Lower leg skin (tissue), 4 donors: ENCODE measurements at places on chromosomes 16 and 17.

DNA sequence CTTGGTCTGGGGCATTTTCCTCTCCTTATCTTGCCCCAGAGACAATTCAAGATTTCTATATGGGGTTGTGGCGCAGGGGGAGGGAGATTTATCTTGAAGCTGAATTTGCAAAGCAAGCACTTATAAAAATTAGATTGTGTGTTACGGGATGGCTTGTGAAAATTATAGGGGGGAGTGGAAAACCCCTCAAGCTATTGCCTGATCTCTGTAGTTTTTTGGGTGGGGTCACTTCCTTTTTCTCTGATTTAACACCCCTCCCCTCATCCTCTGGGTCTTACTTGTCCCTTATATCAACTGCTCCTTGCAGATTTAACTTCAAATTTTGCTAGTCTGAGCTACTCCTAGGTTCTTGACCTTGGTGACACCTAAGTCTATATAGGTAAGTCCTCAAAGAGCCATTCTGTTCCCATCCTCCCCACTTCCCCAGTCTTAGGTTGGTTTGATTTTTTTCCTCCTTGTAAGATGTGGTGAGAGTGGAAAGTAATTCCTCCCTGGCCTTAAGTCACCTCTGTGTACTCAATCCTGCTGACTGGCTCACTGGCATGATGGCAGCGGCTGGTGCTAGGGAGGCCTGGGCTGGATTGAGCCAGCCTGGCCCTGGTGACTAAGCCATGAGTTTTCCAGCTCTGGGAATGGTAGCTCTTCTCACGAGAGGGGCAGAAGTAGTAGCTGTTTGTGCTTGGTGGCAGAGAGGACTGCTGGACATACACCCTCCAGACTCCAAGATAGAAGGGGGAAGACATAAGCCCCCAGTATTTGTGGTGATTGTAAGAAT, 2.3 kb downstream of the ARL4D start:
- no peak for DNase-seq

GRCh38 chr16:53611179-53611696, 92.4 kb downstream of the RPGRIP1L start:
- DNase-seq = no peak

- no peak for DNase-seq
These were observed 207.4 kb downstream of the RPTOR start for GRCh38 chr17:80751946-80752581.

DNA sequence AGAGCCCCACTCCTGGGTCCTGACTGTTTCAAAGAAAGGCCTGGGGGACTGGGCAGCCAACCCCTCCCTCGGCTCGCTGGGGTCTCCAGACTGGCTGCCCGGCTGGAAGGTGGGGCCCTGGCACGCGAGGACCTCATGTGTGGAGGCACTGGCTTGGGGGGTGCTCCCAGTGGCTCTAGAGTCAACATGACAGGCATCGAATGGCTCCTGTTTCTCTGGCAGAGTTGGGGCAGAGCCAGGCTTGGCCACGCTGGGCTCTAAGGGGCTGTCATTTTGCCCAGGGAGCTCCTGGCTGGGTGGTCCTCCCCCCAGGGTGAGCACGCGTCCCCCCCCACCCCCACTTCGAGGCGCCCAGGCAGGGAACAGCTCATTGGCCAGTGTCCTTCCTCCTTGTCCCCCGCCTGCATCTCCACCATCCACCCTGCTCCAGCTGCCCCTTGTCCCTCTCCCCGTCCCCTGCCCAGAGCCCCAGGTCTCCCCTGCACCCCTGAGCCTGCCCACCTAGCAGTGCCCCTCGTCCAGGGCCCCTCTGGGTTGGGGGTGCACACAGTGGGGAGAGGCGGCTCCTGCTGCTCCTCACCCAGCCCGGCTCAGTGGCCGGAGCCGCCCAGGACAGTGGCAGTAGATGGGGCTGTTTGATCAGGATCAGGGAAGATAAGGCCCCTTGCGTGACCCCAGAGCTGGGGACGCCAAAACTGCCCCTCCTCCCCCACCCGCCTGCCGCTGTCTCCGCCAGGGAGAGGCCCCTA, 2.7 kb downstream of the GCGR start:
- DNase-seq = no peak

GRCh38 chr17:2051061-2051932, 3.6 kb upstream of the HIC1 start:
- no peak for DNase-seq

- DNase-seq = no peak
These were observed 9.3 kb downstream of the GJD3 start for GRCh38 chr17:40355123-40355803.

DNA sequence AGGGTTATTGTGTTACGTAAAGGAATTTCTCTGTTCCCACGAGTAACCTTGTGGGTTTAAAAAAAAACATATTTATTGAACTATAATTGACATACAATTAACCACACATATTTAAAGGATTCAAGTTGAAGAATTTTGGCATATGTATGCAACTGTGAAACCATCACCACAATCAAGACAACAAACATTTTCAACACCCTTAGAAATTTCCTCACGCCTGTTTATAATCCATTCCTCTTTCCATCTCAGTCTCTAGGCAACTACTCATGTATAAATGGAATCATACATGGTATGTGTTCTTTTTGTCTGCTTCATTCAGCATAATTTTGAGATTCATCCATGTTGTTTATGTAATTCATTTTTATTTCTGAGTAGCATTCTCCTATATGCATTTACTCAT, 104.0 kb downstream of the MRTFB start:
- no peak for DNase-seq

GRCh38 chr17:2264067-2264860, 39.3 kb downstream of the SMG6 start:
- DNase-seq = no peak

DNA sequence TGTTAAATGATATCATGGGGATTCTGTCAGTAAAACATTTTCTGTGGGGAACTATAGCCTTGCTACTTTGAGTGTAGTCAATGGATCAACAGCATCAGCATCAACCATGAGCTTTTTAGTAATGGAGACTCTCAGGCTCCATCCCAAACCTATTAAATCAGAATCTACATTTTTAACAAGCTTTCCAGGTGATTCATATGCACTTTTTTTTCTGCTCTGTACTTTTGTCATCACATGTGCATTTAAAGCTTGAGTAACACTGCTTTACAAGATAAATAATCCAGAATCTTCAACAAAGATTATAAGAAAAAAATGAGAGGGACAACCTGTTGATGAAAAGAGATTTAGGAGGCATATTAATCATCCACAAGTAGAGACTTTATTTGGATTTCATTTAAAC, 23.5 kb downstream of the NUP93 start:
- DNase-seq = no peak

- DNase-seq = no peak
These were observed 123.0 kb downstream of the KCNJ2 start for GRCh38 chr17:70292366-70292765.

DNA sequence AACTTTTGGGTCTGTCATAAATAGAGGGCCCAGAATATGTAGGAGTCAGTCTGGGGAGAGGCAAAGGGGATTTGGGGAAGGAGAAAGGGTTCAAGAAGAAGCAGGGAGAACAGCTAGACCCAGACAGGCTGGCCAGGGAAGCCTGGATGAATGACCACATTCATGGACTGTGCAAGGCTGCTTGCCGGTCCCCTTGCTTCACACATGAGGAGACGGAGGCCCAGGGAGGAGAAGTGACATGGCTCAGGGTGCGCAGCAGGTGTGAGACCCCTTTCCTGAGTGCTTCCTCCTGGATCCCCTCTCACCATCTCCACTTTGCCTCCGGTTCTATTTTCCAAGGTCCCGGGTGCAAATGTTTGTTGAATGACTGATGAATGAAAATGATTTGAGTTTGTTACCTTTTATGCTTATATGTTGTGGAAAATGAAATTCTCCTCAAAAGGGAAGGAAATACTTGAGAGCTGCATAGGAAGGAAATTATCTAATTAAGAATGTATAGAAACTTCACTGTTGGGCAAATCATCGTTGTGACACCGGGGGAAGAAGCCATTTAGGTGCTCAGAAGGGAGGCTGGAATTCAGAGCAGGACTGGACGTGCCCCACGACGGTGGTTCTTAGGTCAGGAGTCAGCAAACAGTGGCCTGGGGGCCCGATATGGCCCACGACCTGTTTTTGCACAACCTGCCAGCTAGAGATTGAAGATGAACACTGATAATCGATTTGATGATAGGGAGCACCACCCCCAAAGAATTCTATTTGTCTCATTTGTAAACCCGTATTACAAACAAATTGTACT, 559 bp downstream of the ITGAM start:
- DNase-seq = no peak

GRCh38 chr16:29848420-29849297, 14.4 kb downstream of the CDIPT start:
- DNase-seq = peak; percentile 36

DNA sequence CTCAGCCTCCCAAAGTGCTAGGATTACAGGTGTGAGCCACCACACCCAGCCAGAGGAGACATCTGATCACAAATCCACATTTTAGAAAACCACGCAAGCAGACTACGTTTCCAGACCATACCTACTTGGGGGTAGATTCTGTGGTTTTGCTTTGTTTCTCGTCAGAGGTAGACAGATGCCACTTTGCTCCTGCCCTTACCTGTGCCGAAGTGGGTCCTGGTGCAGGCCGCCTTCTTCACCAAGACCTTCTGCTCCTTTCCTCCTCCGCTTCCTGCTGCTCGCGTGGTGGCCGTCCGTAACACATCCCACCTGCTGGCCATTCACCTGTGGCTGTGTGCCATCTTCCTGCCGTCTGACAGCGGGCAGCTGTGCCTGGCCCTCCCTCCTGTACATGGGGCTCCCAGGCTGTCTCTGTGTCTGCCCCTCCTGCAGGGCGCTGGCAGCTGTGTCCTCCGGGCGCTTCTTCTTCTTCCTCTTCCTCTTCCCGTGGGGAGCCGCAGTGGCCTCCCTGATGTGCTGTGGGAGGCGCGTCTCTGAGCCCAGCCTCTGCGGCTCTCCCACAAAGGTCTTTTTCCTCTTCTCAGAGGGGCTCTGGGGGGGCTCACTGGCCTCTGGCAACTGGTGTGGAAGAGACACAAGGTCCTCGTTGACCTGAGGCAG, 21.2 kb upstream of the CYTH1 start:
- DNase-seq = no peak

GRCh38 chr17:58153046-58153445, 4.9 kb downstream of the OR4D1 start:
- no peak for DNase-seq

- no peak for DNase-seq
These were observed 7.6 kb downstream of the CAMKK1 start for GRCh38 chr17:3885271-3885670.

- DNase-seq = no peak
These were observed 2.4 kb downstream of the TPPP3 start for GRCh38 chr16:67390816-67391423.

DNA sequence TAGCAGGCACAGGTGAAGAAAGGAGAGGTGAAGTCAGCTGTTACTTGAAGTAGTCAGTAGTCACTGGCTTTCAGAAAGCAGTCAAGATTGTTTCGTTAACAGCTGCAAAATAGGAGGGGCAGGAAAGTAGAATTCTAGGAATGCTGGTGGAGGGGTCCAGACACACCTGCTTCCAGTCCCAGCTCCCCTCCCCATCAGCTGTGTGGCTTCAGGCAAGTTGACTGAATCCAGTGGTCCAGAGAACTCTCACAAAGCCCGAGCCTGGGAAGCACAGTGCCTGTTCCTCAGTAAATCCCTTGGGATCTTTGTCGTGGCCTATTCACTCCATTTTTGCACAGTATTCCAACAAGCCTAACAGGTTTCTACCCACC, 4.6 kb upstream of the SOCS1 start:
- DNase-seq = no peak
